ENCODE measurements at places on chromosomes 5 and 9.

DNA sequence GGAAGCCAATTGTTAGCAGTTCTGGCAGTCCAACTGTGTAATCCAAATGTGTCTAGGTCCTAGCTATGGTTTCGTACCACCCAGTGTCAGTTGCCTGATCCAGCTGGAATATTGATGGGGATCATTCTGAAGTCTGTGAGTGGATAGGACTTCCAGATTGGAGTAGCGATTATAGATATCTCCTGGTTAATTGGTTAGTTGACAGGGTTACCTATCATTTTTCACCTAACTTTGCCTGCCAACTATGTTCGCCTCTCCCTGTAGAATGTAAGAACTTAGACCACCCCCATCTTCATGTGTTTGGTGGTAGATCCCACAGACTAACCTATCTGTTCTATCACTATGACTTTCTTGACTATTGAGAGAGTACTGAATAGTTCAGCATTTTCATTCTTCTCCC is 59.9 kb downstream of the TEK start:
- DNase-seq, result no peak

DNA sequence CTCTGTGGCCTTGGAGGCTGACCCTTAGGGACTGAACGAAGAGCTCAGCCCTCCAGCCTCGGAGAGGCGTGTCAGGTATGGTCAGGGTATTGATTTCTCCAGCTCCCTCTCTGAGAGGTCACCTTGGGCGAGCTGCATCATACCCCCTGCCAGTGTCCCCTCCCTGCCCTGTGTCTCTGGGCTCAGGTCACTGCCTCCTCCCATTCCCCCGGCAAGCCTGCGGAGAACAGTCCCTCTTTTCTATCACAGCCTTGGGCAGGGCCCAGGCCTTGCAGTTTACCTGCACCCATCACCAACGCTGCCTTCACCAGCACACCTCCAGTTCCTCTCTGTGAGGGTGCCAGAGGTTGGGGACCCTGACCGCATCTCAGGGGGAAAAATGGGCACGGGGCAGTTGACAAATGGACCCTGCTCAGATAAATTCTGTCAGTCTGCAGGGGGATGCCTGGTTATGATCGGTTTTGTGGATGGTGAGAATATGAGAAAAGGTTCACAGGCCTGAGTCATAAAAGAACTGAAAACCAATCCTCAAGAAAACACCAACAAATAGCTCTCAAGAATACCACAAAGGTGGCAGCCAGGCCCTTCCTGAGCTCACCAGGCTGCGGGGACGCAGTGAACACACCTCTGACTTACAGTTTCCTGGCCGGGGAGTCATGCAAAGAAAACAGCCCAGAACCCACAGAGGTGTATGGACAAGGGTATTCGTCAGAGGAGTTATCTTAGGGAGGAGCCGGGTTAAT is 24.7 kb upstream of the RXRA start:
- DNase-seq, result no peak

- no peak for DNase-seq
Measured at GRCh38 chr5:178288401-178289368, 56.1 kb upstream of the PHYKPL start.

GRCh38 chr5:5930561-5930960 is 447.8 kb downstream of the MED10 start:
- DNase-seq, result no peak

DNA sequence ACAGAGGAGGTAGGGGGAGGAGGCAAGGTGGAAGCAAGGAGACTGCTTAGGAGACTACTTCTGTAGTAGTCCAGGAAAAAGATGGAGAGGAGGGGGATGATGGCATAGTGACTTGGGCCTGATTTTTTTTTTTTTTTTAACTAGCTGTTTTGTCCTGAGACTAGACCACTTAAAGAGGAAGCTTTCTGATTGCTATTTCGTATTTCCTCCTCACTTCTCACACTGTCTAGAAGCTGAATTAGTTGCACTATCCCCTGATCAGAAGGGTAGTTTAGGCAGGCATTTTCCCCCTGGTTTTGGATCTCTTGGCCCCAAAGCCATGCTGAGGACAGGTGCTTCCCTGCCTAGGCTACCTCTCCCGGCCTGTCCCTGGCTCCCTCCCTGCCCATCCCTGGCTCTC is 14.9 kb downstream of the LARP1 start:
- DNase-seq, result no peak

GRCh38 chr5:37889612-37890317 is 49.9 kb upstream of the GDNF start:
- DNase-seq, result peak; percentile 52

DNA sequence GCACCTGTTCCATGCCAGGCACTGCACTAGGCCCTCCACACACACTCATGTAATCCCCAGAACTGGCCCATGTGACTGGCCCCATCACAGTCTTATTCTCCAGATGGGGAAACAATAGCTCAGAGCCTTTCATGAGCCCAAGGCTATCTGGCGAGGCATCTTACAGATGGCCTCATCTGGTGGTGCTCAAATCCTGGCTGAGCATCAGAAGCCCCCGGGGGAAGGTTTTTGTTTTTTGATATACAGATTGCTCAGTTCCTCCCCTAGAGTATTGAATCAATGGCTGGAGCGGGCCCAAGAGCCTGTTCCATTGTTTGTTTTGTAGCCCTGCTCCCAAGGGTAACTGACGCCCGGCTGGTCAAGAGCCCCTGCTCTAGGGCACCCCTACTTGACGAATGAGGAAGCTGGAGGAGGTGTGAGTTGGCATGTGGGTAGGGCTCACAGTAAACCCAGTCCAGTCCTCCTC is 145.3 kb upstream of the RAPGEF1 start:
- DNase-seq, result peak; percentile 24

DNA sequence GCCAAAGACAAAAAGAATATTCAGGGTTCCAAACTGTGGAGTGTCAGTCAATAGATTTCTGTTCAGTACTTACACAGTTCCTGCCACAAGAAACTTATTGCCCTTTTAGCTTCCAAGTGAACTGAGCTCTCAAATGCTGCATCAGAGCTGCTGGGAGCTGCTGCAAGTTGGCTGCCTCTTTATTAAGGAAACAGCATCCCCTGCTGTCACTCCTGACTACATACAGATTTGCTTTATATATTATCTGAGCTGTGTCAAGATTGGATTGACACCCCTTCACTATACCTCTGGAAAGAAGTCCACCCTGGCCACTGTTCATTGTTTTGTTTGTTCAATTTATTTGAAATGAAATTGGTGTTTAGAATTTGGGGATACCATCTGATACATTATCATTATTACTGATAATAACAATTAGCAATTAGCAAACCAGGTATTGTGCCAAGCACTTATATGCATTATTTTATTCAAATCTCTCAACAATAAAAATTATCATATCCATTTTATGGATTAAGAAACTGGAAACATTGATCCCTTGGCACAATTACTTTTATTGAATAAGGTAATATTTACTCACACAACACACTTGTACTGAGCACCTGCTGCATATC is 16.4 kb upstream of the C5orf58 start:
- DNase-seq, result peak; percentile 48

DNA sequence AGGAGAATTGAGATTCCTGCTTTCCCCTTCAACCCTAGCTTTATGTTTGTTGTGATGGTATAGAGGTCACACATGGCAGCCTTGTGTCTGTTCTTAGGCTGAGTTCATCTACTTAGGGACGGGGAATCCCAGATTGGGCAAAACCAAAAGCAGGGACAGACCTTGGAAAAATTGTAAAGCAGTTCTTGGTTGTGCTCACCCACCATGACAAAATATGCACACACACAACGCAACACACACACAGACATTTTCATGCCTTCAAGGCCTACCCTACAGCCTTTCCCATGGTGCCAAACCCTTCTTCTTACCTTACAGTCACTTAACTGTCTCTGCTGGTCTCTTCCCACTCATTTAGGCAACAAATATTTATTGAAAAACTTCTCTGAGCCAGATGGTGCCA is 14.8 kb downstream of the PCDHGC5 start:
- DNase-seq, result no peak

DNA sequence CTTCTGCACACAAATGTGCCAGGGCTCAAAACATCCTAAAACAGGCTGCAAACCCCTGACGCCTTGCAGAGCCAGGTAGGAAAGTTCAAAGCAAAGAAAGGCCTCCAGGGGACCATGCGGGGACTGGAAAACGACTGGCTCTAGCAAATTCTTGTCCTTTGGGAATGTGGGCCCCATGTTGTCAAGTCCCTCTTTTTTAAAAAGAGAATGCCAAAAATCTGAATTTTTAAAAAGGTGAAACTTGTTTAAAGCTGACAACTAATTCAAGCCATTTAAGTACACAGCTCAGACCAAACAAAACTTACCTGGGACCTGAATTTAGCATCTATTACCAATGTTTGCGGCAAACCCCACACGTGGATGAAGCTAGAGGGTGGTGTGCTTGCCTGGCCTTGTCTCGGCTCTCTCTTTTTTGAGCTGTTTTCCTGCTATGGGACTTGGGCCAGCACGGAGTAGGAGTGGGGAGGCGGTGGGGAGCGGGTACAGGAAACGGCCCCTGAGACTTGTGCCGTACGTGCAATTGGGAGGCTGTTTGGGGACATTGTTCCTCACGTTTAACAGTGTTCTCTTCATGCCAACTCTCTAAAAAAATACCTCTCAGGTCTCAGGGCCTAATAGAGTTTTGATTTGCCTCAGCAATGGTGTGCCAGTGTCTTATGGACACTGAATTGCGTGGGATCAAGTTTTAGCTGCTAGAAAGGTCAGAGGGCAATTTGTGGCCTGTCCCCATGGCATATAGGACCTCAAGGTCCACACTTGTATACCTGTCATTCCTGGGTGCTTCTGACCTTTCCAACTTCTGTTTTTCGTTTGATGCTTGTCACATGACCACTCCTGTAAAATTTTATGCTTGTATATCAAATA is 15.1 kb upstream of the PHF19 start:
- no peak for DNase-seq

GRCh38 chr5:138698713-138699112 is 54.5 kb upstream of the CTNNA1 start:
- no peak for DNase-seq

- DNase-seq, result no peak
Measured at GRCh38 chr9:21428235-21428634, 12.0 kb upstream of the IFNA1 start.

- no peak for DNase-seq
Measured at GRCh38 chr5:35188031-35188457, 42.2 kb downstream of the PRLR start.
